ENCODE measurements at places on chromosomes 16 and 17.

GRCh38 chr17:33328129-33328528, 35.0 kb upstream of the ASIC2 start:
- no peak for DNase-seq

- DNase-seq: no peak
Measured at GRCh38 chr16:91484-91883, 13.5 kb downstream of the MPG start.

GRCh38 chr16:1278477-1278876, 22.6 kb downstream of the TPSD1 start:
- no peak for DNase-seq

- DNase-seq: no peak
Measured at GRCh38 chr17:57920916-57921703, 34.1 kb downstream of the CUEDC1 start.

DNA sequence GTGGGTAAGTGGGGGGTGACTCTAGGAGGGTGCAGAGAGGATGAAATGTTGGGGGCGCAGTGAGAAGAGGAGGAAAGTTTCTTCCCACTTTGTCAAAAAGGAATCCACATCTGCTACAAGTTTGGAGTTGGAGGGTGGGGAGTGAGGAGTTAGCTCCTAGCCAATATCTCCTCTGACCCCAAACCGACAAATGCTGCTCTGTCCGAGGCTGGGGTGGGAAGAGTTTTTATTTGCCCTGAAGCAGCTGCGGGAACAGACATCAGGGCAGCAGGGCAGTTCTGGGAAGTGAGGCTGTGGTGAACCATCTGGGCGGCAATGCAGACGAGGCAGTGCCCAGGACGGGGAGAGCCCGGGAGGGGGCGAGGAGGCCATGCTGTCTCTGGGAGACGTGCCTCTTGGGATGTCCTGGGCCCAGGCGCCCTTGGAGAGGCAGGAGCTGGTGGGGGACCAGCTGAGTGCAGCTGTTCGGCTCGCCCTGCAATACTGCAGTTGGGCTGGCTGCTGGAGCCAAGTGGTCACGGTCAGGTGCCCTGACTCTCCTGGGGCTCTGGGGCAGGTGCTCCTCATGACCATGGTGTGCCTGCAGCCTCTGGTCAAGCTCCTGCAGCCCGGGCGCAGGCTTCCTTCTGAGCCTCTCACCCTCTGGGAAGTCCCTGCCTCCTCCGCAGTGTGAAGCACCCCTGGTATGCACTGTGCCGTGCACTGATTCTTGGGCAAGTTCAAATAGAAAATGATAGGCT, 6.4 kb upstream of the SOCS3 start:
- no peak for DNase-seq

GRCh38 chr17:35548978-35549377, 11.5 kb upstream of the SLFN12L start:
- DNase-seq: no peak

- DNase-seq: no peak
Measured at GRCh38 chr17:62678214-62678919, 50.9 kb downstream of the MRC2 start.

DNA sequence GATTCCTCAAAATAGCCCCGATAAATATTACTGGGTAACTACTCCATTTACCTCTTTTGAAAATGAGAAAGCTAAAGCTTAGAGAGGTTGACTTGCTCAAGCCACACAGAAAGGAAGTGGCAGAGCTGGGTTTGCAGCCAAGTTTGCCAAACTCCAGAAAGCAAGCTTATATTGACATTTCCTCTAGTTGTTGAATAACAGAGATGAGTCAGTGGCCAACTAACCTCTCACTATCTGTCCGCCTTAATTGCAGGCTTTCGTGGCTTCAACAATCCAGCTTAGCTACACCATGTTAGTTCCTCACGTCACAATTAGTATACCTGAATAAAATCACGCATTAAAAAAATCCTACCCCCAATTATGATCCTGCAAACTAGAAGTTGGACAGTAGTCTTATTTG, 151.7 kb downstream of the CNTNAP4 start:
- DNase-seq: no peak
